Activated CD4-positive, alpha-beta T cell treated with anti-CD3 and anti-CD28 coated beads for 4 hours (primary cell): ENCODE measurements at places on chromosomes 6 and 20.

GRCh38 chr6:110036408-110037302 is 58.5 kb downstream of the GPR6 start:
- no peak for DNase-seq

GRCh38 chr6:43744931-43745727 is 24.9 kb upstream of the VEGFA start:
- DNase-seq = no peak

- no peak for DNase-seq
Measured at GRCh38 chr6:37321516-37322415, 32.0 kb upstream of the RNF8 start.

- DNase-seq = no peak
Measured at GRCh38 chr6:112800439-112800838, 453.3 kb downstream of the RFPL4B start.

DNA sequence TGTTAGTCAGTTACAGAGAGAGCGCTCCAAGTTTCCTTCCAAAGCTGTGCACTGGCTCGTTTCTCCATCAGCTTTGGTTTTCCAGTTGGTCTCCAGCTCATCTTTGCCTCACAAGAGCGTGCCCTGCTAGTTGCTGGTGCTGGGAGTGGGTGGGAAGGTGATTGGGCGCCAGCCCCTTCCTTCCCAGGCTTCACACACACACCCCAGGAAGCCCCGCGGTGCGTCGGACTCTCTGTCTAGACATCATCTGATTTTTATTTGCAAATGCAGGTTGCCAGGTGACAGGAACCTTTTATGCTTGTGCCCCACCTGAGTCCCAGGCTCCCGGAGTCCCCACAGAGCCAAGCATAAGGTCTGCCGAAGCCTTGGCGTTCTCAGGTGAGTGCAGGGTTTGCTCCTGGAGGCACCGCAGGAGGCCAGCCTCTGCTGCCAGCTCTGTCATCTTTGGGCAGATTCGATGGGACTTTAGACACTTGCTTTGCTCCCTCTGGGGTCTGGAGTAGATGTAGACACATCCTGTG is 7.1 kb downstream of the IRF4 start:
- DNase-seq = peak; percentile 40

GRCh38 chr6:143872201-143872600 is 7.9 kb downstream of the ZC2HC1B start:
- no peak for DNase-seq

DNA sequence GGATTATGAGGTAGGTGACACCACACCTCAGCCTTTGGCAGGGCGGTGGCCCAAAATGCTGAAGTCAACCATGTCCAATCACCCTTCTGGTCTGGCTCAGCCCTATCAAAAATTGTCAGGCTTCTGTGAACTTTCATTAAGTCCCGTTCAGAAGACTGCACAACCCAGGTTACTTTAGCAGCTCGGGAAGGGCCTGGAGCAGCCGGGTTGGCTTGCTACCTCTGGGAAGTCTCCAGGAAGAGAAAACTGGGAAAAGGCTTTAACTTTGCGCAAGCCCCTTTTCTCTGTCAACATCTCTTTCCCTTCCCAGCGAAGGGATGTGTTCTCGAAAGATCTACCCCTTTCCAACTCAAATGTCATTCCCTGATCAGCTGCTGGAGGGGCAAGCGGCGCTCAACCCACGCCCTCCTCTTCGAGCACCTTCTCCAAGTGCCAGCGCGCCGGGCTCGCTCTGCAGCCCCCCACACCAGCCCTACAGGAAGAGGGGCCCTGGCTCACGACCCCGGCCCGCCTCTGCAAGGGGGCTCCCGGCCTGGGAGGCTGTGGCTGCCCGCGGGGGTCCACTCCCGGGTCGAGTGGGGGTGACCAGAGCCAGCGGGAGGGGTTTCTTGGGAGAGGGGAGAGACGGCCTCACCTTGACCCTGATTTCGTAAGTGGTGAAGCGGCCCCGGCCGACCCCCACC is 573 bp downstream of the SNX3 start:
- DNase-seq = peak; percentile 4

DNA sequence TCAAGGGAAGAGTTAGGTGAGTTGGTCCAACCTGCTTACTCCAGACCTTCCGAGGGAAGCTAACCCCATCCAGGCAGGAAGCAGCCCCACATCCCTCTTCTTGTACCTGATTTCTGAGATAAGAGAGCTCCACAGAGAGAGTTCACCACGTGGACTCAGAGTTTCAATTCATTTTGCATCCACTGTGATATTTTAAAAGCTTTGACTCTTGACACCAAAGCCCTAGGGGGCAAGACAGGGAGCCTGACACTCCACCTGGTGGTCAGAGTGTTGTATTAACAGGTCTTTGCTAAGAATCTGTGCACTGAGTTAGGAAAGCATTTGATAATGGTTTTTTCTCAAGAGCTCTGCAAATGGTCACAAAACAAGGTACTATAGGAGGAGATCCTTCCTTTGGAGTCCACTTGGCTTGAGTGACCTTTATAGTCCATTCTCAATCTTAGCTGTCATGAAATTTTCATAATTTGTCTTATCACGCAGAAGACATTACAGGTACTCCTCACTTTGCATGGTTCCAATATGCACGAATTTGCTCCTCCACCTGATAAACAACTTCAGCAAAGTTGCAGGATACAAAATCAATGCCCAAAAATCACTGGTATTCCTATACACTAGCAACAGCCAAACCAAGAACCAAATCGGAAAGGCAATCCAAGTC is 56.2 kb upstream of the RIPOR2 start:
- peak; percentile 77 for DNase-seq

DNA sequence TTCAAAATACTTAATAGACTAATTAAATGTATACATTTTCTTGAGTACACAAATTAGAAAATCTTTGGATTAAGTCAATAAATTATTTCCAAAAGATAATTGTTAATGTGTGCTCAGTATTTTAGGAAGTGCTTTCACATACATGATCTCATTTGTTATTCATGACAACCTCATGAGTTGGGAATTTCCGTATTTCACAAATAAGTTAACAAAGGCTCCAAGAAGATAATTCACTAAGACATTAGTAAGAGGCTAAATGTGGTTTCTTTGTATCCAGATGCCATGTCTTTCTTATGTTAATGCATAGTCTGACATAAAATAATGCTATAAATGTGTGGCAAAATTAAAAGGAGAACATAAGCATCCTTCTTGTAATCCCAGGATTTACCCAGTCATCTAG is 79.5 kb upstream of the TCF21 start:
- DNase-seq = no peak

DNA sequence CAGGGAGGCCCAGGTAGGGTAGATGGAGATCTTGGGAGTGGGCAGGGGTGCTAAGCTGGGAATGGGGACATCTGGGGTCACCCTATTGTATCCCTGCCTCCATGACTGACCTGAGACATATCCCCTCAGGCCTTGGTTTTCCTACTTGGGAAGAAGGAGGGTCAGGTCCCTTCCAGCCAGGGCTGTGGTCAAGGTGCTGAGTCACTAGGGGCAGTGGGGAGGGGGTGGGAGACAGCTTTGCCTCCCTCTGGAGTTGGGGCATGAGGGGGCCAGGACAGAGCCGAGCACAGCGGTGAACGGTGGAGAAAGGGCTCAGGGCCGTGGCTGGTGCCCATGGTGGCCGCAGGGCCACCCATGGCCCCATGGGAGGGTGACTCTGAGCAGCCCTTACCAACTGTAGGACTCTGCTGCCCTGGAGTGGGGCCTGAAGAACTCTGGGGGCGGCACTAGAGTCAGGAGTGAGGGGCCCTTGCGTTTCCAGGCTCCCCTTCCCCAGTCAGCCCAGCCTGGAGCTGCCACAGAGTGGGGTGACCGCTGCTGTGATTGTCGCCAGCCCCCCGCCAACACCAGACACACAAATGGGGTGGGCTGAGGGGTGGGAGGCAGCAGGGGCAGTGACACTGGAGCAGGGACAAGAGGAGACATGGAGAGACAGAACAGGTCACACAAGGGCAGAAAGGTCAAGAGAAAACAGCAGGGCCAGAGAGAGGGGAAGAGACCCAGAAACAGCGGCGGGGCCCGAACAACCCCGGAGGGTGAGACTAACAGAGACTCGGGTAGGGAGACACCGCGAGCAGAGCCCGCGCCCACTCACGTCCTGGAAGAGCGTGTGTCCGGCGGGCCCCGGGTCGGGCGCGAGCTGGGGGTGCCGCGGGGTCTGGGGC is 576 bp downstream of the NECAB3 start:
- DNase-seq = no peak

DNA sequence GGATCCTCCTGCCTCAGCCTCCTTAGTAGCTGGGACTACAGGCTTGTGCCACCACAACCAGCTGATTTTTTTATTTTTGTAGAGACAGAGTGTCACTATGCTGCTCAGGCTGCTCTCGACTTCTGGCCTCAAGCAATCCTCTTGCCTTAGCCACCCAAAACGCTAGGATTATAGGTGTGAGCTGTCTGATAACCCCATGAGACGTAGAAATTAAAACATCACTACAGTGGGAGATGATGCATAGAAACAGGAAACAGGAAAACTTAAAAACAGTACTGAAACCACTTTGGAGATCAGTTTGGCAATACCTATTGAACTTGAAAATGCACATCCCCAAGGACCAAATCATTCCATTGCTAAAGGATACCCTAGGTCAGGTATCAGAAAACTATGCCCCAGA is 10.8 kb downstream of the SENP6 start:
- DNase-seq = no peak
